ENCODE measurements at places on chromosomes 6 and 20.

- DNase-seq = no peak
Measured at GRCh38 chr6:159075506-159076228, 30.9 kb upstream of the TAGAP start.

- DNase-seq = peak; percentile 10
Measured at GRCh38 chr20:38804682-38805501, 605 bp upstream of the PPP1R16B start.

DNA sequence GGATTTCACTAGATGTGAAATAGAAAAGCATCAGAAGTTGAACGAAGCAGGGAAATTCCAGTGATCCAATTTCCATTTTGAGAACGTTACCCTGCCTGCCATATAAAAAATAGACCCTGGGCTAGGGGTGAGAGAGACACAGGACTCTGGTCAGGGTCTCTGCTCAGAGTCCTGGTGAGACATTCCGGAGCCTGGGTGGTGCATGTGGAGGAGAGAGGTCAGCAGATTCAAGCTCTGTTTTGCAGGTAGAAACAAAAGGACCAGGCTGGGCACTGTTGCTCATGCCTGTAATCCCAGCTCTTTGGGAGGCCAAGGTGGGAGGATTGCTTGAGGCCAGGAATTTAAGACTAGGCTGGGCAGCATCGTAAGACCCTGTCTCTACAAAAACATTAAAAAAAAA is 17.9 kb downstream of the PKIG start:
- no peak for DNase-seq

DNA sequence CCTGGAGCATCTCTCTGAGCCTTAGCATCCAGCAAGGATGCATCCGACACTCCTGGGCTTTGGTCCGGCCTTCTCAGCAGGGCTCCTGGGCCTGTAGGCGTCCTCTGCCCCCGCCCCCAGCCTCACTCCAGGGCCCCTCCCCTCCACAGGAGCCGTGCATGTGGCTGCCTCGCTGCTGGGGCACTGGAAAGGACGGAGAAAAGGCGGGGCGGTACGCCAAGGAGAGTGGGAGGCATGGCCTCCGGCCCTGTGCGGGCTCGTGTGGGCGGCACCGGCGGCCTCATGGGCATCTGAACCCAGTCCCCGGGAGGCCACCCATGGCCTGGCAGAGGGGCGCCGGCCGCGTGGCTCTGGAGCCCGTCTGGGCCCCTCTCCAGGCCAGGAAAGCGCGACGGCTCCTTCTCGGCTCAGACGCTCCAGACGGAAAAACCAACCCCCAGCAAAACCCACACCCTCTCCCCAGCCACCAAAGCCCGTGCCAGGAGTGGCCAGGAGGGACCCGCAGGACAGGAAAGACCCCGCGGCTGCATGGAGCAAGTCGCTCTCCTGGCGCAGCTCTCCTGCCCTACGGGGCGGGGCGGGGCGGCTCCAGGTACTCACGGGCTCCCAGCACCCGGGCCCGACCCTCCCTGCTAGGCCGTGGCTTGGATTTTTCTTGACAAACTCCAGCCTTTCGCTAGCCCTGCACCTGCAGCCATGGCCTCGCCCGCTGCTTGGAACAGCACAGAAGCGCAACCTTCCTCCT is 419.9 kb downstream of the QKI start:
- no peak for DNase-seq
